ENCODE measurements at places on chromosomes 5 and 9.
A peak's percentile ranks its signal among the peaks of the same experiment; 100 is the strongest.

DNA sequence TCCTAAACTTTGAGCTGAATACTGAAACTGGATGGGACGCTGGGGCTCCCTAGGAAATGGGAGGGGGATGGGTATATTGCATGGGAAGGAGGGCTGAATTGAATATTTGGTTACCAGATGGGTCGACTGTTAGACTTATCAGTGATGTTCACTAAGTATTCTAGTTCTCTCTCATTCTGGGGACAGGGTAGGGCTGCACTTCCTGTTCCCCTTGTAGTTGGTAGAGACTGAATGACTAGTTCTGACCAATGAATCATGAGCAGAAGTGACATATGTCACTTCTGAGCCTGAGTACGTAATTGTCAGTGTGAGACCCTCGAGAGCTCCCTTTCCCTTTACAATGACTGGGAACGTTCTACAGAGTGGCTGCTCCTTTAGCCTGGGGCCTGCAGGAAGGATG lies 55.5 kb upstream of the DMRT1 start:
- DNase-seq = no peak

- no peak for DNase-seq
Observed at GRCh38 chr5:15575666-15576065, 75.7 kb downstream of the FBXL7 start.

DNA sequence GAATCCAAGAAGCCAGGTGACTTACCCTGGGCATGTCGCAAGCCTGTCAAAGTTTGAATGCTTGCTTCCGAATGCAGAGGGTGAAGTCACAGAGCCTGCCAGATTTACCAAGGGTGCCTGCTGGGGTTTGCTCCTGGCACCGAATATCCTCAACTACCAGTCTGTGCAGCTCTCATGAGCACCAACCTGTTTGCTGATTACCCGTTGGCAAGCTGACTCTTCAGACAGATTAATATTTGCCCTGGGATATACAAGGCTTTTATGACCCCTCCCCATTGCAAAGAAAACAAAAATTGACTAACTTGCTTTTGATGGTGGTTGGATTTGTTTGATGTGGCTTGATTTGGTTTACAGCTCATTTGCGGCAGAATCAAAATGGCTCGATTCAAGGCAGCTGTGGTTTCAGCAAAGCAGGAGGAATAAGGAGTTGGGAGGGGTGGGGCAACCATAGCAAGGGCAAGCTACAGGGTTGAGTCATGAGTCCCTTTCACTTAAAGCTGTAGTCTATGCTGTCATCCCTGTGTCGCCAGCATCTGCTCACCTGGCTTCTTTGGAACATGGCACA lies 82.3 kb upstream of the AGXT2 start:
- DNase-seq = peak; percentile 88

- no peak for DNase-seq
Observed at GRCh38 chr9:18746631-18747030, 272.7 kb downstream of the ADAMTSL1 start.

DNA sequence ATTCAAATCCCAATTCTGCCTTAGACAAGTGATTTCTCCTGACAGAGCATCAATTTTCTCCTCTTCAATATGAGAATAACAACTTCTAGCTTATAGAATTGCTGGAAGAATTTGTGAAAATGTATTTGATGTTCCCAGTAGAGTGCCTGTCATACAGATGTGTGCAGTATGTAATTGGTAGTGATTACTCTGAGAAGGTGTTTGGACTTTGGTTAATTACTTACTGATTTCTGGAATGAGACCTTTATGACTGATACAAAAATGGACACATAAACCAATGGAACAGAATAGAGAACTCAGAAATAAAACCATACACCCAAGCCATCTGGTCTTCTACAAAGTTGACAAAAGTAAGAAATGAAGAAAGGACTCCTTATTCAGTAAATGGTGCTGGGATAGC lies 101.9 kb upstream of the TRIM32 start:
- DNase-seq = no peak

DNA sequence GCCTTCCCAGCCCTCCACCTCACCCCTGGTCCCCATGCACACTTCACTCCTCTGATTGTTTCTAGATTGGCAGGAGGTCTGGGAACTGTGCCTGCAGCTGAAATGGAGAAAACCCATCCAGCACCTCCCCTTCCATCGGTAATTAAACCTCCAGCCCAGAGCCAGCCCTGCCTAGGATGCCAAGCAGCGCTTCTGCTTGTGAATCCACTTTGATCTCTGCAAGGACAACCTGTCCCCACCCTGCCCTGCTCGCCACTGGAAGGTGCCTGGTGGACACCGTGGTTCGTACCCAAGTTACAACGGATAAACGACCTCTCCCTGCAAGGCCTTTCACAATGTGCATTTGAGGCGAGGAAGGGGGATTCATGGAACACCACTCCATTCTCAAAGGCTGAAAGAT lies 50.6 kb downstream of the IRX2 start:
- no peak for DNase-seq

GRCh38 chr5:176203086-176203485 lies 35.1 kb upstream of the SIMC1 start:
- DNase-seq = no peak

- no peak for DNase-seq
Observed at GRCh38 chr5:132951897-132952296, 11.5 kb downstream of the AFF4 start.

- DNase-seq = no peak
Observed at GRCh38 chr5:51908215-51908614, 525.0 kb downstream of the ISL1 start.

GRCh38 chr9:14183001-14183400 lies 130.9 kb downstream of the NFIB start:
- DNase-seq = no peak

- DNase-seq = no peak
Observed at GRCh38 chr5:103283120-103283519, 24.6 kb downstream of the MACIR start.

DNA sequence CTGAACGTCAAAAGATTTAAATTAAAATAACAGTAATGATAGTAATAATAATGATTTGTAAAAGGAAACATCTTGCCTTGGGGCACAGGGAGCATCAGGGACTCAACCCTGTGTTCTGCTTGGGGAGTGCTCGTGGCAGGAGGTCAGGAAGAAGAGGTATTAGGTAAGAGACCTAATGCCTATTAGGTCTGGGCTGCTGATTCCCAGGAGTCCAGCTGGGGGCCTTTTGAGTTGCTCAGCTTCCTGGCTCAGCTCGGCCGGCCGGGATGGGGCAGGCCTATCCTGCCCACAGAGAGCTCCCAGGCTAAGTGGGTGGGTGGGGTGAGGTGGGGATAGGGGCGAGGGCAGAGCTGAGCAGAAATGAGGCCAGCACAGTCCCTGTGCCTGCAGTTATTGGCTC lies 17.5 kb downstream of the LMX1B start:
- no peak for DNase-seq

DNA sequence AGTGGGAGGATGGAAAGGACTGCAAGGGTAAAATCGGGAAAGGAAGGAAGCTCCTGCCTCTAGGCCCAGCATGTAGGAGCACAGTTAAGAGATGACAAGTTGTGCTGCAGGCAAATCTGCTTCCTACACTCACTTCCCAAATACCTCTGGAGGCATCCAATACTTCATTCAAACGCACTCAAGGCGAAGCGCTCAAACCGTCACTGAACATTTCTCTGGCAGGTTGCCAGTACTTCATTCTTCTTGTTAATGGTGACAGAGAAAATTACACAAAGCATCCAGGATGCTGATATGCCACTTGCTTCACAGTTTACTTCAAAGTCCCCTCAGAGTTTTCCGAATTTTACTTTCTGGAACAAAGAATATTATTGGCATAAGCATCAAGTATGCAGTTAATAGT lies 59.8 kb downstream of the NREP start:
- DNase-seq = no peak

DNA sequence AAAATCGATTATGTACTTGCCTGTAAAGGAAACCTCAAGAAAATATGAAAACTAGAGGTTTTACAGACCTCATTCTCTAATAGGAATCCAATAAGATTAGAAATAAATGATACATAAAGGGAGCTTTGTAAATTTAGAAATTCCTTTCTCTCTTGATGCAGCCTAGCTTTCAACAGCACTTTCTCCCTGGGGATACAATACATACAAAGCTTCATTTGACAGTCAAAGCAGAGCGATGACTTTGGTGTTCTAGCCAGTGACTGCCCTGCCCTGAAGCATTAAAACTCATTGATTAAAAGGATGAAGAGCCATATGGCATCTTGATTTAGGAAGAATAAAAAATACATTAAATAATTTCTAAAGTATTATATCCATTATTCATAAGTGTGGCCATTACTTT lies 46.3 kb upstream of the GLIS3 start:
- no peak for DNase-seq

DNA sequence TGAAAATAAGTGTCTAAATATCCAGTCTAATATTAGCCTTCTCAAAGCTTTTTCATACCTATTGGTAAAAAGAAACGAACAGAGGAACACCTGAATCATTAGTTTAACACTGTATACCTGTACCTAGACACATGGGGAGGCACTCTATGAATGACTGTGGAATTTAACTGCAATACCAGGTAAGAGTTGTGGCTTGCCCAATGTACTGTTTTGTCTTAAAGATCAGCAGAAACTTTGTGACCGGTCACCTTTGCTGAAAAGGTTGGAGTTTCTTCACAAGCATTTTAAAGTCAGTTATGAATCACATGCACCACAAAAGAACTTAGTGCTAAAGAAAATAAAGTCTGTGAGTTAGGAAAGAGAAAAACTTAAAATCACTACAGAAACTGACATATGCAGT lies 2.4 kb downstream of the PGGT1B start:
- DNase-seq = no peak

- DNase-seq = no peak
Observed at GRCh38 chr5:180352116-180353047, 754 bp downstream of the GFPT2 start.

- no peak for DNase-seq
Observed at GRCh38 chr5:171657473-171657872, 128.1 kb upstream of the SMIM23 start.

DNA sequence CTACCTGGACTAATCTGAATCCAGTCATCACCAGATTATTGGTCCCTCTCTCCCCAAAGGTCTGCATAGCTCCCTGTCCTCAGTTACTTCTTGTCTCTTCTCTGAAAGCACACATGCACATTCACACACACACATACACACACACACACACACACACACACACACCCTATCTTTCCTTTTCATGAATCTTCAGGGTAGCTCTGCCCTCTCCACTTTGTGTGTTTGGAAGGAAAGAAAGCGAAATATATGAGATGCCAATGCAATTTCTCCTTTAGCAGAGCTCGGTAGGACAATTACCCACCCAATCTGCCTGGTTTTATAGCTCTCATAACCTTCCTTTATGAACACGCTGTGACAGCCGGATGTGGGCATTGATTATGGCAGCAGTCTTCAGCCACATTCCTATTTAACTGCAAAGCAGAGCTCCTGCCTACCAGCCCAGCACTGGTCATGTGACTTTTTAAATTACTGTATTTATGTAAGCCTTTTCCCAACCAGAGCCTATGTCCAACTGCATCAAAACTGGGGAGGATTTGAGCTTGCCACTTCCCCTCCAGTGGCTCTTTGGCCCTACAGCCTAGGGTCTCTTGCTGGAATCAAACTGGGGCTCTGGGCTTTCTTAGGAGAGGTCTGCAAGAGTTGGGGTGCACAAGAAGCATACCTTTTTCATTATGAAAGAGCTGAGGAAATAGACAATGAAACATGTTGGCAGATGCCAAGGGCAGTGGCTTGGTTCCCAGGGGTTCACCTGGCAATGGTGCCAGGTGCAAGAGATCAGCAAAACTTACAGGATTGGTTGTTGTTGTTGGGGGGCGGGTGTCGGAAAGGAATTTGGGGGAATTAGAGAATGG lies 20.8 kb upstream of the MATR3 start:
- DNase-seq = peak; percentile 44

DNA sequence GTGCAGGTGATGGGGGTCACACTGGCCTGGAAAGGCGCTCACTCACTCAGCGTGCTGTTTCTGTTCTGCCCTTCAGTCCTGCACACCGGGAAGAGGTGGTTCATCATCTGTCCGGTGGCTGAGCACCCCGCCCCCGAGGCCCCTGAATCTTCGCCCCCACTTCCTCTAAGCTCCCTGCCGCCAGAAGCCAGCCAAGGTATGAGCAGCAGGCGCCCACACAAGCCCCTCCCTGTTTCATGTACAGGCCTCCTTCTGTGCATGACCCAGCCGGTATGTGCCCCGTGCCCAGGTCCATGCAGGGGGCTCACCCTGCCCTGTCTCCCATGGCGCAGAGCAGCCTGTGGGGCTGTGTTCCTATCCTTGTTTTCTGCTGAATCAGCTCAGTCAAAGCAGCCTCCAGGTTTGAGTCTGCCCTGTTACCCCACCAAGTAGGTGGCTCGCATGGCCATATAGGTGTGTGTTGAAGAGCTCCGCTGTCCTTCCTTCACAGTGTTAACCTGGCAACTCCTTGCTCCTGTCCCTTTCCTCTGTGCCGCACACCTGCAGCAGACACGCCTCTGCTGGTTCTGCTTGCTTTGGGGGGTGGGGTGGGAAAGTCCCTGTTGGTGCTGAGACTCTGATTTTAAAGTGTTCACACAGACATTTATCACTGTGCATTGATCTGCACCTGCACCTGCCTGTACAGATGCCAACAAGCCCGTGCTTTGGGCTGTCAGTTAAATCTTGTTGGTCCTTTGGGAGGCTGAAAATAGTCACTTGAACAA lies 84.8 kb downstream of the WNK2 start:
- no peak for DNase-seq

GRCh38 chr5:55481293-55481855 lies 53.4 kb downstream of the PLPP1 start:
- no peak for DNase-seq

- DNase-seq = no peak
Observed at GRCh38 chr9:109789971-109790370, 10.0 kb downstream of the PALM2AKAP2 start.

DNA sequence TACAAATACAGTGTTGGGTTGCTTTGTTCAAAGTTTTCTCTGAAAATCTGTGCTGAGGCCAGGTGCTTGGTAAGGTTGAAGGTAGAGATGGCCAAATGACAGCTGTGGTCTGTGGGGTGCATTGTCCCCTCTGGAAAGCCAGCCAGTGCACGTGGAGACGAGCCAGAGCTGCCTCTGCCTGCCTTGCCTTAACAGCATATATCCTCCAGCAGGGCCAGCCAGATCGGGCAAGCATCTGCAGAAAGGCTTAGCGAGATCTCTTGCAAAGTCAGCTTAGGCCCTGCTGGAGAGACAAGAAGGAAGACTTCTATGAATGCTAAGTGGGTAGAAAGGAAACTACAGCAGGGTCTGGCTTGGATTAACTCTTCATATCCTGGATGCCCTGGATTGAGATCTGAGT lies 49.5 kb downstream of the GRIA1 start:
- no peak for DNase-seq

GRCh38 chr5:111422747-111423720 lies 89.3 kb downstream of the STARD4 start:
- no peak for DNase-seq

- DNase-seq = peak; percentile 17
Observed at GRCh38 chr5:24742334-24742733, 97.6 kb upstream of the CDH10 start.

DNA sequence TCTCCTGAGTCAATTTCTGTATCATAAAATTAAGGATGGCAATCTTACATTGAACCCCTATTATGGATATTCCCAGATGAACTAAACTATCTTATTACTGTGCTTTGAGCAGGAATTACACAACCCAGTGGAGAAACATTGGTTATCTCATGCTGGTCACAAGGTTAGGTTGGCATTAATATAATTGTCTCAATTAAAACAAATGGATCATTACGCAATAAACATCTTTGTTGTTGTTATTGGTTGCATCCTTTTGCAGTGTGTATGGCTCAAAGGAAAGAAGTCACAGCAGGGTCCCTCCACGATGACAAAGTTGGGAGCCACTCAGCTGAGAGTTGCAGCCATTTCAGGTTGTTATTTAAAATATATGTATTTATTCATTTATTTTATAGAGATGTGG lies 297.0 kb upstream of the KLF4 start:
- no peak for DNase-seq

GRCh38 chr9:33014665-33015014 lies 10.4 kb upstream of the DNAJA1 start:
- no peak for DNase-seq
